Cortex of kidney (tissue), 1 donor: ENCODE measurements at places on chromosomes 4 and X.

DNA sequence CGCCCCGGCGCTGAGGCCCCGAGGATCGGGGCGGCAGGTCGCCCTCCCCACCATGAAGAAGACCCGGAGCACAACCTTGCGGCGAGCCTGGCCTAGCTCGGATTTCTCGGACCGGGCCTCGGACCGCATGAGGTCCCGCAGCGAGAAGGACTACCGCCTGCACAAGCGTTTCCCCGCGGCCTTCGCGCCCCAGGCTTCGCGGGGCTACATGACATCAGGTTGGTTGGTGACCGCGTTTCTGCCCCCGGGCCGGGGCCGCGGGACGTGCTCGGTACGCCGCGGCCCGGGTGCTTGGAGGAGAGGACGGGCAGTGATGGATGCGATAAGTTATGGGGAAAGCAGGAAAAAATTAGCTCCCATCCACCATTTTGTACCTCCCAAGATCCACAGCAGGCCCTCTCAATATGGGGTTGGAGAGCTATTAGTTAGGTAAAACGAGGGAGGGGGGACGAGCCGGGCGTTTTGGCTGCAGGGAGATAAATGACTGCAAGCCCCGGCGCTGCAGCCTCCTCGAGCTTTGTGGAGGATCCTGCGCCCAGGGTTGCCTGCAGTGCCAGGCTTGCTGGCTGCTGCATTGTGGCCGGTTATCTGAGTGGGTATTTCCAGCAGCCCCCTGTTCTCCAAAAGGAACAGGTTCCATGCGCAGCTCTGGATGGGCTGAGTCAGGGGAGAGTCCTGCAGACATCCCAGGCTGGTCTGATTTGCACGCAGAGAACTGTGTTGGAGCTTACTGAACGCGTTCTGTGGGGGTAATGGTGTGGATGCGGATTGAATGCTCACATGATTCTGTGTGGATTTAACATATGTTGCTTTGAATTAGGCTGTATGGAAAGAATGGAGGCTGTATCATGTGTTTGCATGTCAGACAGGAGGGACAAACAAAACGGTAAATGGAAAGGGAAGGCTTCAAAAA, 1.9 kb downstream of the STOX2 start:
- no peak for DNase-seq

DNA sequence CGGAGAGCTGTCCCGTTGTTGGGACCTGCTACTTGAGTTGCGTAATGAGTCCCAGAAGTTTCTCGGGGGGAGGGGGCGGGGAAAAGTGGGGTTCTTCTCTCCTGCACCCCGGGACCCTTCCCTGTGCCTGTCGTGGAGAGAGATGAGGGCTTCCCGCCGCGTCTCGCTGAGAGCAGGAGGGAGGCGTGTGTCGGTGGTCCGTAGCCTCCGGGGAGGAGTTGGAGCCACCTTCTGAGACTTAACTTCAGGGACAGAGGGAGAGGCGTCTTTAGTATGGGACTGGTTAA, 698 bp downstream of the AFF1 start:
- DNase-seq: no peak

GRCh38 chr4:4994312-4995097, 24.8 kb downstream of the CYTL1 start:
- DNase-seq: no peak

DNA sequence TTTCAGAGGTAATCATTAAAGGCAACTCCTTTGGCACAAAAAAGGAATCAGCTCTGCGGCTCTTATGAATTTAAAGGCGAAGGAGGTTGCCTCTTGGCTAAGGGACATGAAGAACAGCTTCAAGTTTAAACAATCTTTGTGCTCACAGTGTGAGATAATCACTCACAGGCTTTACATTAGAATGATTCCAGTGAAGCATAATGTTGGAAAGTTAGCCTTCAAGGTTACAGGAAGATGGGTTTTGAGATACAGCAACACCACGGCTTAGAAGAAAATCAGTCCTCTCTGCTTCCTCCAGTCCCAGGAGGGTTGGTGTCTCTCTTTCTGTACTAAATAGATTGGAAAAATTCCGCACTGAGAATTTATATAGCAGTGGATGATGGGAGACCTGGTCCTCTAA, 11.6 kb upstream of the SCD5 start:
- DNase-seq: no peak

DNA sequence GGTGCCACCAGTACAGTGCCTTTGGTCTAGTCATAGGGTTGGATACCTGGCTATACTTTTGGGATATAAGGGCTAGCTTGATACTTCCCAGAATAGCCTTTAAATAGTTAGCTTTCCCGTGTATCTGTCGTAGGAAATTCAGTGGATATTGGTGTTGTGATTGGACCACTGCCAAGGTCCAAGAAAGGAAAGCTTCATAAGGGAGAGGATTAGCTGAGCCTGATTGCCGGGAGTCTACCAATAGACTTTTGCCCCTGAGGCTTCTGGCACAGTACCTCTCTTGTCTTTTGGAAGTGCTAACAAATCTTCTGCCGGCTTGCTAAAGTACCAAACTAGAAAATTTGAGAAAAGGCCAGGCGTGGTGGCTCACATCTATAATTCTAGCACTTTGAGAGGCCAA, 350.6 kb downstream of the CHIC1 start:
- no peak for DNase-seq

GRCh38 chrX:906586-906985, 276.0 kb downstream of the SHOX start:
- DNase-seq: no peak
